ENCODE measurements at places on chromosomes 2 and 18.
A peak's percentile ranks its signal among the peaks of the same experiment; 100 is the strongest.

- DNase-seq = no peak
Measured at GRCh38 chr2:79612999-79613398, 100.1 kb downstream of the CTNNA2 start.

DNA sequence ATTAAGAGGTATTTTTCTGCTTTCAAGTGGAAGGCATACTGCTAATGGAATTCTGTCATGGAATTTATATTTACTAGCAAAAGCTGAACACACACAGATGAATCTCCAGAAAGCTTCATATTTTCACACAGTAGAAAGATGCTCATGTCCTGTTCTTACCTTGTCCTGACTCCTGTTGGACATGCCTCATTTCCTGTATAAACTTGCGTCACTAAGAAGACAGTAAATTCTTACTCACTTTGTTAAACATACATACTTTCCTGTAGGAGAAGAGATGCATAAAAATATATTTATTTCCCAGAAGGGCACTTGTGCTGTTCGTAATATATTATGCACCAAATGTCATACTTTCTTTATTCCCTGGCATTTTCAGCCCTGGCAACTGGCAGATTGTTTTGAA is 238.3 kb upstream of the RASGRP3 start:
- no peak for DNase-seq

DNA sequence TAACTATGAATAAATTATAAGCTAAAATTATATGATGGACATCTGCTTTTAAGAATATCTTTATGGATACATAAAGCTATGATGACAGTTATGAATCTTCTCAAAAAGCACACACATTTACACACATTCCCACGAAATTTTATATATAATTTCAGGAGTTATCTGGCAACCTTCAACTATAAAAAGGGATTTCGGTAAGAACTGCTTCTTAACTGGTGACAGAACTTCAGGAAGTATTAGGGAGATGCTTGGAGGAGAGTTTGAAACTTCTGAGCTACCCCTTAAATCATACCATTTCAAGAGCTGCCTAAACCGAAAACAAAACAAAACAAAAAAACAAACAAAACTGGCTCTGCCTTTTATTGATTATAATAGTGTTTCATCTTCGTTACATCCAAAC is 399.4 kb downstream of the ZEB2 start:
- no peak for DNase-seq

GRCh38 chr18:10009321-10010144 is 95.7 kb downstream of the VAPA start:
- DNase-seq = no peak

- peak; percentile 39 for DNase-seq
Measured at GRCh38 chr2:25558262-25558661, 115.1 kb downstream of the DTNB start.

- no peak for DNase-seq
Measured at GRCh38 chr2:112812318-112813267, 24.0 kb downstream of the IL1B start.

GRCh38 chr18:23270986-23271680 is 135.8 kb downstream of the CABLES1 start:
- no peak for DNase-seq

DNA sequence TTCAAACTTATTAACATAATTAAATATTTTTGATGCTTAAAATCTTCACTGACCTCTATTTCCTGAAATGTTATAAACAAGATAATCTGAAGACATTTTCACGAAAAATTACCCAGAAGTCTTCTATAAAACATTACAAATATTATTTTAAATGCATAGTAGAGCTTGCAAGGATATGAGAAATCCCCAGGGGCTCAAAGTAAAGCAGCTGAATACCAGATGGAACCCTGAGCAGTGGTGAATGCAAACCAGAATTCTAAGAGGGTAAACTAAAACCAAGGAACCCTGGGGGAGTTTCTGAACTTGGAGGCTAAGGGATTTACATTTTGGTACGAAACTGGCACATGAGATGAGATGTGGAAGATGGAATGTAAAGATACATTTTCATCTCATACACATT is 83.6 kb downstream of the FSHR start:
- no peak for DNase-seq

- no peak for DNase-seq
Measured at GRCh38 chr2:80748592-80748991, 444.0 kb upstream of the LRRTM1 start.

DNA sequence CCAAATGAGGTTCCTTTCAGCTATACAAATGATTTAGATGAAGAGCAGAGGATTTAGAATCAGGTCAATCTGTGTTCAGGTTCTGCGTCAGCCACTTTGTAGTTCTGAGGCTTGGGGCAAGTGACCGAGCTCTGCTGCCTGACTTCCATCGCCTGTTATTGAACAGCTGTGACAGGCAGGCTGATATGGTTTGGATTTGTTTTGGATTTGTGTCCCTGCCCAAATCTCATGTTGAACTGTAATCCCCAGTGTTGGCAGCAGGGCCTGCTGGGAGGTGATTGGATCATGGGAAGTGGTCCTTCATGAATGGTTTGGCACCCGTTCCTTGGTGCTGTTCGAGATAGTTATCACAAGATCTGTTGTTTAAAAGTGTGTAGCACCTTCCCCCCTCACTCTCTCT is 18.6 kb downstream of the TYMS start:
- DNase-seq = no peak

- DNase-seq = no peak
Measured at GRCh38 chr2:208531361-208531760, 124.8 kb downstream of the PTH2R start.

DNA sequence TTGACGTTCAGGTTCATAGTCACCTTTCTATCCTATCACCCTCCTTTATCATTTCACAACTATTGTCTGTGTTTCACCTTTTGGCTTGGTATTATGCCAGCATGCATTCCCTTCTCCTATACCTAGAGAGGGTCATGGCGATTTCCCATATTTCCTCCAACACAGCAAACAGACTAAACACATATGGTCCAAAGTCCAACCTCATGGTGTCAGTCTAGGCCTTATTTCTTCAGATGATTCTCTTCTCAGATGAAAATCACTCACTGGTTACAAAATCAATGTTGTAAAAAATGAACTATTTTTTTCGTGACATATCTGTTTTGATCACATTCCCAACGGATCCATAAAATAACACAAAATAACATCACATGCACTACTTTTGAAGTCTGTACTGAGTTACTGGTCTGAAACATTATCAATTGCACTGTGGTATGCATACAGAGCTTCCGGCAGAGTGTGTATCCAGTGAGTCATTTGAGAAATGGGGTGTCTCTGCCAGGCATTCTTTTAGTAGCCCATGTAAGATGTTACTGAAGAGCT is 204.8 kb upstream of the GALNT5 start:
- no peak for DNase-seq

GRCh38 chr2:187853381-187853791 is 299.2 kb upstream of the TFPI start:
- DNase-seq = no peak

GRCh38 chr2:127055786-127056076 is 51.2 kb downstream of the BIN1 start:
- no peak for DNase-seq

DNA sequence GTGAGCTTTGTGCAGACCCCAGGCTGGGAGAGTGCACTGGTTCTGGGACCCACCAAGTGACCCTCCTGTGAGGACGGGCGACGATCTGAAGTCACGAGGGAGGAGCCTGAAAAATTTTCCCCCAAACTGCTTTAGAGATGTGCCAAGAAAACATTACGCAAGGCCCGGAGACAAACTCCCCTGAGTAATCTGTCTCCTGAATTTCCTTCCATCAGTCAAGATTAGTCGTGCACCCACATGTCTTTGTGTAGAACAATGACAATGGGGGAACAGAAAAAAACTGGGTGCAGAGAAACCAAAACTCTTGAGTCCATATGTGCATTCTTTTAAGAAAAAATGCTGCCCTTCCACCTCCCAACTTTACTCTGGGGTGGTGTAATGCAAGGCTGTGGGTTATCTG is 12.6 kb upstream of the NCK2 start:
- DNase-seq = no peak

DNA sequence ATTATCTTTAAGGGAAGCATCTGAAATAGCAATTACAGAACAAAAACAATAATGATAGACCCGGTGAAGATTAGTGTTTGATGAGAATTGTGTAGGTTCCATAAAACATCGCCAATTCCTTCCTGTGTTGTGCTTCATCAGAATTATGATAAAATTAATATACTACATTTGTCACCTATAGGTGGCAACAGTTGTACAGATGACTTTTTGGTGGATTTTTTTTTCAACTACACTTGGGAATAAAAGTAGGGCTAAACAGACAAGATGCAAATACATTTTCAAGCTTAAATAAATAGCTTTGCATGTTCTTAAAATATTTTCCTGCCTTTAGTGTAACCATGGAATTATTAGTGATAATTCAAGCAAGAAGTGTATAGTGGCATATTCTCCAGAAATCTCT is 7.0 kb upstream of the LYPD1 start:
- no peak for DNase-seq

GRCh38 chr2:132521341-132521740 is 104.7 kb downstream of the GPR39 start:
- DNase-seq = no peak

DNA sequence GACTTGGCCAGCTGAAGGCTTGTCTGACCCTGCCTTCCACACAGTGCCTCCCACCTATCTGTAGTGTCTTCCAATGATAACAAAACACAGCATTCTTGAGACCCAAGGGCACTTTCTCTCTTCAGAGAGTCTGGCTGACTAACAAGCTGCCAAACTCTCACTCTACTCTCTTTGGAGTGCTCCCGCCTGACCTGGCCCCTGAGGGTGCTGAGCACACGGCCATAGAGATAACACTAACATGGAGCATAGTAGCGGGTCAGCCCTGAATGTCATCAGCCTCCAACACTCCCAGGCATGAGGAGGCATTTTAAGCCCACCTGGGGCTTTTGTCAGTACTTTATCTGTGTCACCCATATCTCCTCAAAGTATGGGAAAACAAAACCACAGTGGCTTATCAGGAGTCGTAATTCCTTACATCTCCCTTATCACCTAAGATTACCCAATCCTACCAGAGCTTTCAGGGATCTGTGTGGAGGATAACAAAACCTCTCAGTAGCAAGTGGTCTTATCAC is 160.3 kb upstream of the TCF4 start:
- DNase-seq = no peak

DNA sequence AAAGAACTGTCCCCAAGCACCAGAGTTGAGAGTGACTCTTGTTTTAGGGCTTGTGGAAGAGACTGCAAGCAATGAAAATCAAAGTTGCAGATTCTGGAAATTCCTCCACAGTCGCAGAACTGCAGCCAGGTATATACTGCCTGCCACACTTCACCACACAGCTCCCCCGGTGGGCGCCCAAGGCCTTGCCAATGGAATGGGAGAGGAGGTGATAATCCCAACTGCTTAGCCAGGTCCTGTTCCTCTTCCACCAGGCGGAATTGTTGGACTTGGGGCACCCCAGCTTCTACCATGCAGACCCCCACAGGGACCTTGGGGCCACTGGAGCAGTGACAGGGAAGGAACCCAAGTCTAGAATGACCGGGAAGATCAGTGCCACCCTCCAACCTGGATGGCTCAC is 4.8 kb upstream of the PDIA6 start:
- no peak for DNase-seq

- DNase-seq = no peak
Measured at GRCh38 chr2:172293952-172294351, 133.4 kb upstream of the ITGA6 start.

- DNase-seq = no peak
Measured at GRCh38 chr2:191389288-191389687, 144.1 kb downstream of the MYO1B start.

GRCh38 chr2:9029721-9030120 is 26.2 kb upstream of the MBOAT2 start:
- no peak for DNase-seq

DNA sequence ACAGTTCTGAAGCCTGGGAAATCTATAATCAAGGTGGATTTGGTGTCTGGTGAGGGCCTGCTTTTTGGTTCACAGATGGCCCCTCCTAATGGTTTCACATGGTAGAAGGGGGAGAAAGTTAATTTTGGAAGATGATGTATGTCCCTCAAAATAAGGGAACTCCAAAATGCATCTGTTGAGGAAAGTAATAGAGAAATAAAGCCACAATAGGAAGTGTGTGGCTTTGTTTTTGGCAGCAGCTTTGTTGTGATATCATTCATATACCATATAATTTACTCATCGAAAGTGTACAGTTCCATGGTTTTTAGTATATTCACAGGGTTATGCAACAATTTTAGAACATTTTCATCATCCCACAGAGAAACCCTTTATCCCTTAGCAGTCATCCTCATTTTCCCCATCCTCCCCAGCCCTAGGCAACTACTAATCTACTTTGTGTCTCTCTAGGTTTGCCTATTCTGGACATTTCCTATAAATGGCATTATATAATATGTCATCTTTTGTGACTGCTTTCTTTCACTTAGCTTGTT is 274.0 kb upstream of the FAM98A start:
- DNase-seq = no peak
